ENCODE measurements at places on chromosomes 3 and 15.

DNA sequence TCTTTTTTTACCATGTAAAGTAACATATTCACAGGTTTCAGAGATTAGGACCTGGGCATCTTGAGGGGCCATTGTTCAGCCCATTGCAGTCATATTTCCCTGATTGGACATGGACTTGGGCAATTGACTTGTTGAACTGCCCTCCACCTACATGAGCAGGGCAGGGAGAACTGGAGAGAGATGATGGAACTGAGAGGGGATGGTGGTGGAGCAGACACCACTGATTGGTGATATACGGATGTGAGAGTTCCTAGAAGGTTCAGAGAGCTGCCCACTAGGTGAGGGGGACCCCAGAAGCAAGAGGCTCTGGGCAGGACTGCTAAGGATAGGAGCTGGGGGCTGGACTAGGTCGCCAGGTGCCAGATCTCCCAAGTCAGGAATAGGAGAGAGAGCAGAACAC lies 37.8 kb upstream of the SIAH2 start:
- no peak for DNase-seq

DNA sequence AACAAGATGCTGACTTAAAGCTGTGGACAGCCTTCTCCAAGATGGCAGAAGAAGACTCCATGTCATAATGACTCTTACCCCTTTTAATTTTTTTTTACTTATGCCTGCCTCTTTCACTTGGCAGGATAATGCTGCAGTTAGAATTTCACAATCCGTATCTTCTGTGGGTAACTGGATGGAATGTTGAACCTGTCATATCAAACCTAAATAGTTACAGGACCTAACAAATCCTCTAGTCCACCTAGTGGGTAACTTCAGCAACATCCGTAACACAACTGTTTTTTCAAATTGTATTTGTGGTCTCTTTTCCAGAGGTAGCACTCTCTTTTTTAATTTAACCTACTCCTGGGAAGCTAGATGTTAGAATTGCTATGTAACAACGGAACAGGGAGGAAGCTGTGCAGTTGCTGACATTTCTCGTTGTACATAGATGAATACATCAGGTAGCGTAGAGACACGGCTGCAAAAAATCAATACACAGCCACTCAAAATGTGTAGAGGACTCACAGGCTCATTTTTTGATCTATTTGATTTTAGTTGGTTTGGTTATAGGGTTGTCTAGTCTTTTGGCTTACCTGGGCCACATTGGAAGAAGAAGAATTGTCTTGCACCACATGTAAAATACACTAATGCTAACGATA lies 43.9 kb upstream of the TRPM1 start:
- no peak for DNase-seq

DNA sequence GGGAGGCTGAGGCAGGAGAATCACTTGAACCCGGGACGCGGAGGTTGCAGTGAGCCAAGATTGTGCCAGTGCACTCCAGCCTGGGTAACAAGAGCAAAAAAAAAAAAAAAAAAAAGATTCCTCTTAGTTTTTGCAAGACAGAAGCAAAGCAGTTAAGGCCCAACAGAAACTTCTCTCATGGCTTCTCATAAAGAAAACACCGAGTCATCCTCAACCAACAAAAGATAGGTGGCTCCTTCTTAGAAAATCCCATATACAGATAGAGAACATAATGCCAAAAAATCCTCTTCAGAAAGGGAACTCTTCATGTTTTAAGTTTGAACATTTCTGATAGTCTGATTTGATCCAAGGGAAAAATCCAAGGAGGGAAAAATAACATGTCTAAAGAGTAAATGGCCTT lies 12.5 kb upstream of the SKIL start:
- no peak for DNase-seq

DNA sequence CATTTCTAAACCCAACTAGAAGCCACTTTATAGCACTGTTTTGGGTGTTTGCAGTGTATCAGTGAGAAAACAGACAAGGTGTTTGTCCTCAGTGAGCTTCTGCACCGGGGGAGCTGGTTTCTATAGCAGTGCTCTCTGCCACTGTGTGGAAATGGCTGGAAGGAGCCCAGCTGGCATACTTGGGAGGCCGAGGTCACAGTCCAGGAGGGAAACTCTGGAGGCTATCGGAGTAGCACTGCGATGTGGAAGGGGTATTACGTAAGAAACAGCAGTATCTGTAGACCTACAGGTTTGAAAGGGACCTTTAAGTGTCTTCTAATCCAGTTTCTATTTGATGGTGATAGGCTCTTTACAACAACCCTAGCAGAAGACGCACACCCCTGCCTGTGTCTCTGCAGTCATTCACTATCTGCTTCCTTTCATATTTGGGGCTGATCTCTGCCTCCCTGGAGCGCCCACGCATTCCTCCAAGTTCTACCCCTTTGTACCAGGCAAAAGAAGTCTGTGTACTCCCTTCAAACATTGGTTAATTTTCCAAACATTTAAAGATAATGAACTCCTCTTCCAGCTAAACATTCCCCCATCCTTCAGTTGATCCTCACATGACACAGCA lies 87.4 kb upstream of the ADAMTS17 start:
- DNase-seq = no peak

DNA sequence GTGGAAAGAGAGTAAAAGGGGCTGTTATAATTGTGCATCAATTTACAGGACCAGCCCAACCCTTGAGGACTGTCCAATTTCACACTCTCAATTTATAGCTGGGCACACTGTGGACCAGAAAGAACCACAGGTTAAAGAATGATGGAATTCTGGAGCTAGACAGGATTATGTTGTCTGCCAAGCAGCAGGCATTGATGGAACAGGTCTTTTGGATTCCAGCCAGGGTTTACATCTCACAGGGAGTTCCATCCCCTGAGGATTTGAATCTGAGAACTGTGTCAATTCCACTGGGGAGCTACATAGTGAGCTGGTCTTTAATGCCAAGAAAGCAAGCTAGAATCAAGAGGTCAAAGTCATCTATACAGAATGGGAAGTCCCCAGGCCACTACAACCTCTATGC lies 389.5 kb upstream of the WNT5A start:
- no peak for DNase-seq

DNA sequence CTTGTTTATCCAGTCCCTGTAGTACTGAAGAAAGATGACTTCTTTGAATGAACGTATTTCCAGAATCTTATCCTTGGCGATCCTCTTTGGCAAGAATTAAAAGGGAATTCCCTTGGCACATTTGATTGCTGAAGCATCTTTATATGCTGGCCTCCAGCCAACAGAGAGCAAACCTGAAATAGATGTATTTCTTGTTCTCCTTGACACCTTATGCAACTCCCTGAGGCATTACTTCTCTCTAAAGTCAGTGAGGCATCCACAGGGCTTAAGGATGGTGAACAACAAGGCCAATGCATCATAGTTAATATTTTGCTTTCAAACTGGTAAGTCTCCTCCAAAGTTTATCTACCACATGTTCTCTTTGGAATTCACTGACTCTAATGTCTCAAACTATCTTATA lies 450.9 kb upstream of the THRB start:
- no peak for DNase-seq

DNA sequence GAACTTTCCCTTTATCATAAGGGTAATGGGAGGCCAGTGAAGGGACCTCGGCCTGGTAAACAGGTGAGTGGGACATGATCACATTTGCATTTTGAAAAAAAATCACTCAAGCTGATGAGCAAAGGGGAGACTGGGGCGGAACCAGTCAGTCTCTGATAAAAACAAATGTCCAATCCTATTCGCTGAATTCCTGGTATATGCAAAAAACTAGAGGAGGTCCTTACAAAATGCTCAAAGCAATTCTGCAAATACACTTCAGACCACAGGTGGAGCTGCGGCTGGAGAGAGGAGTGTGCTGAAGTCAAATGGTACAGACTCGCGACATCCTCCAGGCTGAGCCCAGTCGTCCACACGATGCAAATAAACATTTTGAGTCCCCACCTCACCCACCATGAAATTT lies 166.7 kb downstream of the FOXP1 start:
- peak; percentile 41 for DNase-seq

GRCh38 chr15:98658831-98659699 lies 10.7 kb downstream of the IGF1R start:
- DNase-seq = no peak

DNA sequence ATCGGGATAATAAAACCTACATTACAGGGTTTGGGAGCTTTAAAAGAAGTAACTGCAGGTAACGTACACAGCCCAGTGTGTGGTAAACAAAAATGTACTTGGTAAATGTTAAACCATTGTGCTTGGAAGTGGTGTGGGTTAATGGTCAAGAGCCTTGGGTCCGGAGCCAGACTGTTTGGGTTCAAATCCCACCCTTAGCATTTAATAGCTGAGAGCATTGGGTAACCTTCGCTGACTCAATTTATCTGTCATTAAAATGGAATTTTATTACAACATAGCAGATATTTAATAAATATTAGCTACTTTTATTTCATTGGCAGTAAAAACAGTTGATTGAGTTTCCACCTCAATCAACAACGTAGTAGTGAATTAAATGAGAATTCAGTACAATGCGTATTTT lies 1.5 kb downstream of the FSTL1 start:
- no peak for DNase-seq

GRCh38 chr3:76765511-76765910 lies 274.4 kb upstream of the ROBO2 start:
- DNase-seq = no peak

GRCh38 chr15:91209726-91210125 lies 109.7 kb downstream of the SV2B start:
- no peak for DNase-seq

DNA sequence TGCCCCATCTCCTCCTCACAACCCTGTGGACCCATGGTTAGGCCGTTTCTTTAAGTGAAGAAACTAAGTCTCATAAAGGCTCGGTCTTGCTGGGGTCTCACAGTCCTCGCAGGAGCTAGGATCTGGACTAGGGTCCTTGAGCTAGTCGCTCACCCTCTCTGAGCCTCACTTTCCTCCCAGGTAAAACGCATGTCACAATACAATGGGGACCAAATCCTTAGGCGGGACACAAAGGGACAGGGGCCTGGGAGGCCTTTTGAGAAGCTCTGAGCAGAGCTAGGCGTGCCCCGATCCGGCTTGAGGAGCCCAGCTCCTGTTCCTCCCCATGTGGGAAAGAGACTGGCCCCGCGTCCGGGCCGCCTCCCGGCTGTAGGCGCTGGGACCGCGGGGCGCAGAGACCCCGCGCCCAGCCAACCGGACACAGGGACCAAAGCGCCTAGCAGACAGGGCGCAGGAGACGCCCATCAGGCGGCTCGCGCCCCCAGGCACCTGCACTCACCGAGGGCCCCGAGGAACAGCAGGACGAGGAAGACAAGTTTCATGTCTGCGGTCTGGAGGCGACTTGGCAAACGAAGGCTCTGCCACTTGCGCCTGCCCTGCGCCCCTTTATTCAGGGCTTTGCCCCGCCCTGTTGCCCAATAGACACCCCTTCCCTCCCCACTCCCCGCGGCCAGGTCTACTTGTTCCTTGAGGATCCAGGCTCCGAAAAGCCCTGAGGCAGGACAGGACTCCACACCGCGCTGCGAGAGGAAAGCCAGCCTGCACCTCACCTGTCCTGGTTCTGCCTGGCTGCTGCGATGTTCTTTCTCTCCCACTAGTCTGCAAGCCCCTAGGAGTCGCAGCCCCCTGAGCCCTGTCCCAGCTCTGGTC lies at the start of gene LTF:
LTF (minus strand) TSS at position 580 of the 870 bp plus-strand sequence; CDS start at position 542, 38 bp downstream.
- DNase-seq = peak; percentile 33

DNA sequence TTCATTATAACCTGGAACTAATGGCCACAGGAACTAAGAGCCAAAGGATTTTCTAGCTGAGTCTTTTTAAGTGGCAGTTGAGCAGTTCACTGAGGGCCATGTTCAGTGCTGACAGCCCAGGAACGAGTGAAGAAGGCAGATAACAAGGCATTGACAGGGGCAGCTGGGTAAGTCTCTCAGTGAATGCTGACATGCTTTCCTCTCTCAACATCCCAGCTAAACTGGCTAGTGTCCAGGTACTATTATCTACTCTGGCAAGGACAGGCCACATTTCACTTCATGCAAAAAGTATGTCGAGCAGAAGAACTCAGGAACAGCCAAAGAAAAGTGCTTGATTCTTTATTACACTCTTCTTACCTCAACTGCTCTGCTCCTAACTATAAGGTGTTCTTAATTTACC lies 515.9 kb downstream of the NLGN1 start:
- no peak for DNase-seq

DNA sequence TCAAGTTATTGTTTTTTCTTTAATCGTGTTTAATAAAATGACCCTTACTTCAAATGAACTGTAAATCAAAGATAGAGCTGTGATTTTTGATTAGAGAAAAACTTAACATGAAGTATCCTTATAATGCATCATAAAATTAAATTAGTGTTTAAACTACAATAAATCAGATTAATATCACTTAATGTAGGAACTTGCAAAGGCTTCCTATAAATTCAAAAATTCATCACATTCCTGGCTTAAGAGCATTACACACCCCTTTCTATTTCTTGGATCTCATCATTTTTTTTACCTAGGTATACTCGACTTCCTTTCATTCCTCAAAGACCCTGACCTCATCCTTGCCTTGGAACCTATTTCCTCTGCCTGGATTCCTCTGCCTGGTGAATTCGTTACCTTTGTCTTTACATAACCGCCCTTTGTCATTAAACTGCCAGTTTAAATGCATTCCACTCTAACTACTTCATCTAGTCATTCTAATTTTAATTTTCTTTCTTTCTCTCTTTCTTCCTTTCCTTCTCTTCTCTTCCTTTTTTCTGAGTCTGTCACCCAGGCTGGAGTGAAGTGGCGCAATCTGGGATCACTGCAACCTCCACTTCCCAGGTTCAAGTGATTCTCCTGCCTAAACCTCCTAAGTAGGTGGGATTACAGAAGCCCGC lies 1244.5 kb downstream of the OTOL1 start:
- peak; percentile 29 for DNase-seq

DNA sequence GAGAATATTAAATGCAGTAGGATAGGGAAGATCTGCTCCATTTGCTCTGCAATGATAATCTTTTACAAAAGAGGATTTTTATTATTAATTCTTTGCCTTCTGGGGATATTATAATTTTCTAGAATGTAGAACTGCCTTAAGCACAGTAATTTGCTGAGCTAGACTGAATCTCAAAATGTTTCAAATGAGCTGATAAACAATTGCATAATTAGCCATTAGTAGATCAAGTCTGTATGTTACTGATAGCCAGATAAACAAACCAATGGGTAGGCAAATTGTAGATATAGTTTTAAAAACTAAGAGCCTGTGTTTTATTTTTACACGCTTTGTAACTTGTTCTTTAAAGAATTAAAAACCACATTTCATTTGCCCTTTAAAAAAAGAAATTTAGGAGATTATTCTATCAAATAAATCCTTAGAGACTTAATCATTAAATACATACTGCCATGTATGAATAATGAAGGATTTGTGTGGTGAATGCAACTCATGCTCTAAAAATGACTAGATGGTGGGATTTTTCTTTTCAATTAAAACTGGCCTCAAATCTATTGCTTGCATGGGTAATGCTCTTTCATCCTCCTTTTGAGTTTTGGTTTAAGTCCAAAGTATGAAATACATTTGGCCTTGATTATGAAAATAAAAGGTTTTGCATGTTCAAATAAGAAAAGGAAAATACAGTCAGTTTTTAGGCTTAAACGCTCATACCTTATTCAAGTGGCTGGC lies 32.6 kb upstream of the NANOGP8 start:
- DNase-seq = no peak

DNA sequence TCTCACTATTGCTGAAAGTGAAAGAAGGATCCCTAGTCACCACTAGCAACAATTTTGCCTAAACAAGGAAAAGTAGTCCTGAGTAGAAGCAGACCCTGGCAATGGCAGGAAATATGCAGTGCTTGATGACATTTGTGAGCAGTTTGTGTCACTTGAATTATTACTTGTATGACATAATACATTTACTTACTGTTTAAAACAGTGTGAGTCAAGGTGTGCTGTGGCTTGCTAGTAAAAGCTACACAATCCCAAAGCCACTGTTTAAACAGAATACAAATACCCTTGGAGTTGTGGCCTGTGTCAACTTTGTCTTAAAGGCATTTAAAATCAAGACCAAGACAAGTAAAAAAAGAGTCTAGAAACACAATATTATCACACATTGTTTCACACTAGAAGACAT lies 775.4 kb downstream of the ROBO1 start:
- no peak for DNase-seq
